A549 treated with GW870086 at 1 μM for 4 hours (cell line): ENCODE measurements at places on chromosomes 12 and 14. TPM values are rescaled to one million over a fixed set of nuclear protein-coding genes. Genes with fewer than 3 reads are reported as not detected.

Gene CHGA
- total RNA-seq: 1.3 to 1.8 TPM (median 1.7 TPM) in 5 replicates

Gene TMPRSS12
- not detected in 5 replicates for total RNA-seq

Gene LPAR5
- 0.55 to 0.97 TPM (median 0.65 TPM) in 5 replicates for total RNA-seq

Gene APOF
- not detected in 5 replicates for total RNA-seq

Gene BBOF1
- total RNA-seq: 2.7 to 4.7 TPM (median 3.6 TPM) in 5 replicates

Gene CRACR2A
- total RNA-seq: 1.3 to 1.9 TPM (median 1.5 TPM) in 5 replicates

Gene KLRC3
- 0.41 to 0.42 TPM in 2 of 5 replicates, not detected in the others for total RNA-seq

Gene MYF5
- total RNA-seq: not detected in 5 replicates

Gene CLEC7A
- not detected in 5 replicates for total RNA-seq

Gene CYP46A1
- 0.07 to 0.42 TPM (median 0.16 TPM) in 5 replicates for total RNA-seq

Gene MEG3
- 40.3 to 62.0 TPM (median 50.5 TPM) in 5 replicates for total RNA-seq

Gene SPATS2
- total RNA-seq: 24.8 to 33.6 TPM (median 33.1 TPM) in 5 replicates

Gene TBK1
- 21.3 to 26.2 TPM (median 24.6 TPM) in 5 replicates for total RNA-seq

Gene ADAMTS20
- not detected in 5 replicates for total RNA-seq

Gene ANKS1B
- total RNA-seq: 0.37 to 0.67 TPM (median 0.58 TPM) in 5 replicates

Gene TIMELESS
- total RNA-seq: 32.5 to 39.5 TPM (median 35.5 TPM) in 5 replicates

Gene MYL2
- 0.39 to 0.92 TPM (median 0.52 TPM) in 5 replicates for total RNA-seq

Gene KCNMB4
- total RNA-seq: 0.11 to 0.51 TPM (median 0.25 TPM) in 5 replicates

Gene C12orf54
- total RNA-seq: not detected in 5 replicates

Gene HOTAIR
- total RNA-seq: 0.10 to 0.40 TPM (median 0.23 TPM) in 5 replicates

Gene FAIM2
- 0.28 TPM in 1 of 5 replicates, not detected in the others for total RNA-seq

Gene B3GNT4
- 0.55 to 2.5 TPM (median 0.96 TPM) in 5 replicates for total RNA-seq

Gene TCL1B
- not detected in 5 replicates for total RNA-seq

Gene EFS
- total RNA-seq: not detected in 5 replicates

Gene STAC3
- 0.15 to 0.49 TPM (median 0.26 TPM) in 5 replicates for total RNA-seq
